Mesenteric fat pad (tissue), 1 donor: ENCODE measurements at places on chromosomes 2 and 18. TPM values are rescaled to one million over a fixed set of nuclear protein-coding genes. Genes with fewer than 3 reads are reported as not detected.

SCN2A gene
- 0.16 TPM for total RNA-seq

ZNF396 gene
- total RNA-seq, result 1.7 TPM

- no peak for DNase-seq
These were observed 655.5 kb upstream of the FANCL start for GRCh38 chr2:58896638-58897037.

DNA sequence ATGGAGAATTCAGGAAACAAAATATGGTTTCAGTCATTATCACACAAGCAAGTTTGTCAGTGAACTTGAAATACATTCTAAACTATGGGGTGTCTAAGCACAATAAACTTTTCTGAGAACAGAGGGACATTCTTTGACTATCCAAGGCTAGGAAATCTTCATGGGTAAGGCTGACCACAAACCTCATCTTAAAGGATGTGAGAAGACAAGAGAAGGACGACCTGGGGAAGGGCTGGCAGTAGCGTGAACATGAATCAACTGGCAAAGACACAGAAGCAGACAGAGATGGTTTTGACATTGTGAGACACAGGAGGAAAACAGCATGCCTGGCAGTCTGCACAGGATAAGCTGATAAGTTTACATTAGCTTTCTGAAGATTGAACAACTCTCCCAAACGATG is 752.4 kb upstream of the SLC8A1 start:
- no peak for DNase-seq

GRCh38 chr2:82233806-82234205 is 1929.3 kb upstream of the LRRTM1 start:
- no peak for DNase-seq

GRCh38 chr2:151350579-151351195 is 6.7 kb upstream of the TNFAIP6 start:
- DNase-seq, result no peak

- DNase-seq, result no peak
These were observed 182.7 kb upstream of the FBXO11 start for GRCh38 chr2:48088994-48089393.

DNA sequence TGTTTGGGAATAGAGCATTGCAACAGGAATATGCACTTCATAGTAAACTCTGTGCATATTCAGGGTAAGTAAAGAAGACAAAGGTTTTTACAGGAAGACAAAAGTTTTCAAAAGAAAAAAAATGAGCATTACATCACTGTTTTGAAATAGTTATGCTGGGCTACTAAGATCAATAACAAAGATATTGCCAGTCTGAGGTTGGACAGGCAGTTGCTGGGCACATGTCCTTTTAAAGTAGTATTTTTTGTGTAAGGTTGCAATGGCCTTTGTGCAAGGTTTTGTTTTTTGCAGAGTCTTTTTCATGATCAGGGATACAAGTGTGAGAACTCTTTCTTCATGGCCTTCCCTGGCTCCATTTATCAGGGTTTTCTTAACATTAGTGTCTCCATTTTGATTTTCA is 16.2 kb downstream of the IL1B start:
- DNase-seq, result no peak

DNA sequence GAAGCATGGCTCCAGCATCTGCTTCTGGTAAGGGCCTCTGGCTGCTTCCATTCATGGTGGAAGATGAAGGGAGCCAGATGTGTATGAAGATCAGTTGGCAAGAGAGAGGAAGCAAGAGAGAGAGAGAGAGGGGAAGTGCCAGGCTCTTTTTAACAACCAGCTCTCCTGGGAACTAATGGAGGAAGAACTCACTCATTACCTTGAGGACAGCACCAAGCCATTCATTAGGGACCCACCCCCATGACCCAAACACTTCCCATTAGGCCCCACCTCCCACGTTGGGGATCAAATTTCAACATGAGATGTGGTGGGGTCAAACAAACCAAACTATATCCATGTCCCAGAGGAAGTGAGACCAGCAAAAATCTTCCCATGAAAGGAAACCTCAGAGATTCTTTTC is 124.8 kb upstream of the SIX2 start:
- DNase-seq, result no peak

- no peak for DNase-seq
These were observed 30.0 kb upstream of the BARD1 start for GRCh38 chr2:214839464-214839863.

DNA sequence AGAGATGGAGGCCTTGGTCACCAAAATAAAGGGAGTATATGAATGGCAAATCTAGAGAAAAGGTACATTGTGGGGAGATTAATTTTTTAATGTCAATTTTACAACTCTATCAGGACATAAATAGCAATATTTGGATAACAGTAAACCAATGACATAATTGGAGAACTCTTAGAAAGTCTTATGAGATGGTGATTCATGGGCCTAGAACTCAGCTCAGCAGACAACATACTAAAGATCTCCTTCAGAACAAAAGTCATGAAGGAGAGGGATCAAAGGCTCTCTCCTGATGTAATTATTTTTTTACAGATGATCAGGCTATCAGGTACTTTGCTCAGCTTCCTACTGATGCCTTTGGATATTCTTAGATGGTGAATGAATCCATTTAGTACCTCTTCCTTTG is 90.0 kb downstream of the CRACDL start:
- no peak for DNase-seq

DNA sequence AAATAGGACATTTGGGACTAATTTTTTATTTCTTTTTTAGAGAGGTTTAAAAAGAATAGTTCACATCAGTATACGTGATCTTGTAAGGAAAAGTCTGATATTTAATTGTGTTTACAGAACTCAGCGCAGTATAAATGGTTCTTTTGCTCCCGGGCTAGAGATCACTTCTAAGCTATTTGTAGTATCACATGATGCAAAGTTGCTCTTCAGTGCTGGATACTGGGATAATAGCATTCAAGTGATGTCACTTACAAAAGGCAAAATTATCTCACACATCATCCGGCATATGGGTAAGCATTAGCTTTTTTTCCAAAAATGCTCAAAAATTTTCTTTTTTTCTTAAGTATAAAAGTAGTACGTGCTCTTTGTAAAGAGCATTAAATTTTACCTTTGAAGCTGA is 37.4 kb upstream of the CYP20A1 start:
- no peak for DNase-seq

- peak; percentile 55 for DNase-seq
These were observed 47.4 kb downstream of the ZBTB7C start for GRCh38 chr18:48361801-48362200.

GRCh38 chr2:211623096-211623495 is 915.5 kb downstream of the ERBB4 start:
- DNase-seq, result no peak

GRCh38 chr2:215082446-215082845 is 56.0 kb downstream of the ABCA12 start:
- no peak for DNase-seq

GRCh38 chr2:83587309-83587708 is 871.8 kb downstream of the SUCLG1 start:
- no peak for DNase-seq

GRCh38 chr2:28101123-28101522 is 210.6 kb downstream of the BABAM2 start:
- no peak for DNase-seq

C2orf66 gene
- total RNA-seq, result 0.26 TPM

- DNase-seq, result no peak
These were observed 45.9 kb upstream of the TLK1 start for GRCh38 chr2:171206422-171207115.

ITGA6 gene
- total RNA-seq, result 71.6 TPM

DNA sequence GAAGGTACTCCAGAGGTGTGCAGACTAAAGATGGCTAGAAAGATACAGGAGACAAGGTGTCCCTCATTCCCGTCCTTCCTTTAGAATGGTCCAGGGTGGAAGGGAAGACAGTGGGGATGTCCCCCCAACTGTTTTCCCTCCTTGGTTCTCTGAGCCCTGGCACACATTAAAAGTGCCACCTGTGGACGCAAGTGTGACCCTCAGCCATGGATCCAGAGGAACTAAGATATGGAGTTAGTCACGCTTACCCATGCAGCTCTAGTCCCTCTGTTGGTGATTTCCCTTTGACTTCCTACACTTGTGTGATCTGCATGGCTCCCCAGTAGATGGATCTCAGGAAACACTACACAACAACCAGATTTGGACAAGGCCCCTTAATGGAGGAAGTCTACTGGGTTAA is 113.1 kb upstream of the SRD5A2 start:
- DNase-seq, result no peak

ALPP gene
- not detected for total RNA-seq

DNA sequence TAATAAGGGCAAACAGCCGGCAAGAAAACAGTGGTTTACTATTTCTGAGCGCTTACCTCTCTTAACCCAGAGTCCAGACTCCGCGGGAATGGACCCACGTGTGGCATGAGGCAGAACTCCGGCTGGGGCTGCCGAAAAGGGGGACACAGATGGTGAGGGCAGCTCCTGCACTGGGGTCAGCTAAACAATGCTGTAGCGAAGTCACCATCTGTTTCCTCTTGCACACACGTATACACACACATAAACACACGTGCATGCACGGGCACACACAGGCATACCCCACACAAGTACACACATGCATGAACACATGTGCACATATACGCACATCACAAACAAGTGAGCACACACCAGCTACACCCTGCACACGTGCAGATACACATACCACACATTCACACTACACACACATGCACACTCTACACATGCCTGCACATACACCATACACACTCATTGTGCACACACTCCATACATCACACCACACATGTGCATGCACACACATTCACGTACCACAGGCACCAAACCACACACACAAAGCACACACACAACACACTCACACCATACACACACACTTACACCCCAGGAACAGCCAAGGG is 105.9 kb upstream of the ID2 start:
- DNase-seq, result peak; percentile 64

MAB21L4 gene
- not detected for total RNA-seq

ARHGAP15 gene
- 11.6 TPM for total RNA-seq

TMEM247 gene
- total RNA-seq, result not detected

DNA sequence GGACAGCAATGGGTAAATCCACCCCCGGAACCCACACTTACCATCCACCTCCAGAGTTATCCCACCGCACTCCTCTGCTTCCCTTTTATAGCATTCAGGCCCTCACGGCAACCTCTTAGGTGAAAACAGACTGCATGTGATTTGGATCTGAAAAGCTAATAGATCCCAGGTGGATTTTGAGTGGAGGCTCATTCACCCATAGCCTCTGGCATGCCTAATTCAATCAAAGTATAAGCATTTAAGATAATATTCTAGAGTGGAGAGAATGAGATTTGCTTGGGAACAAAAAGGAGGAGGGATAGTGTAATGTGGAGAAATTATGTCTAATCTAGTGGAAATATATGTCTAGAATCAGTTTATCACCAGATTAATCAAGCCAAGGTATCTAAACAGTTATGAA is 17.1 kb downstream of the SLC14A1 start:
- no peak for DNase-seq

LRP2 gene
- not detected for total RNA-seq

DNA sequence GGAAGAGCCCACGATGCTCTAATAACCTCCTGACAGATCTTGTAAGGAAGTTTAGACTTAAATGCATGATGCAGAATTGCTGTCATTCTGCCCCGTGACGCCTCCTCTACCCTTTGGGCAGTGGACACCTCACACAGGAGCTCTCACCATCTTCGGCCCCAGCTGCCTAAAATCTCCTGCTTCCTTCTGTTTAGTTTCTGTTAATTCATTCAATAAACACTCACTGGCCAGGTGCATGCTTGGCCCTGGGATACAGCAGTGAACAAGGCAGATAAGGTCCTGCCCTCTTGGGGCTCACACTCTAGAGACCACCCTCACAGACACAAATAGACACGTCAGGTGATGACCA is 81.1 kb downstream of the SEPTIN10 start:
- DNase-seq, result peak; percentile 16

C1QL2 gene
- total RNA-seq, result not detected

DNA sequence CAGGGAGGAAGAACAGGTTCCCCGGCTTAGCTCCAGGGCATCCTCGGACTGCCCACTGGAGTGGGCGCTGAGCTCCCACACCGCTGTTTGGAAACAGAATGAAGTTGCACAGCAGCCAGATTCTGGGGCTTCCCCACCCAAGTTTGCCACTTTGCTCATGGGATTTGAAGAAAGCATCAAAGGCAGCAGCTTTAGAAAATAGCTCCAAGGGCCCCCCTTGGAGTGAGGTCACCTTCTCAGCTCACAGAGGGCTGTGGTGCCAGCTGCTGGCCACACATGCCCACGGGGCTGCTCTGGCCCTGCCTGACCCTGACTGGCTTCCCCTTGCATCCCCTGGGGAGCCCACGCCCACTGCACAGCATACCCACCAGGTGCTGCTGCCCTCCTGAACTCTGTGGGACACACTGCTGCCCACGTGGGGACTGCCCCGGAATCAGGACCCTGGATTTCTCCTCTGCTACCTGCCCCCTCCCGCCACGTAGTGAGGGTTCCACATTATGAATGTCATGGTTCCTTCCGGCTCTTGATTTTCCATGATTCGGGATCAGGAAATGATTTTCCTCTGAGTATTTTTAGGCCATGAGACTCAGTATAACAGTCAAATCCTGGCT is 70.3 kb downstream of the TGOLN2 start:
- DNase-seq, result no peak

- no peak for DNase-seq
These were observed 348.1 kb downstream of the GALR1 start for GRCh38 chr18:77597726-77598125.

DNAH6 gene
- total RNA-seq, result 0.77 TPM

NCK2 gene
- total RNA-seq, result 39.7 TPM

- no peak for DNase-seq
These were observed 691.3 kb downstream of the LRP1B start for GRCh38 chr2:141439524-141439923.

GRCh38 chr2:132415915-132416722 is 486 bp upstream of the GPR39 start:
- DNase-seq, result peak; percentile 90

- DNase-seq, result no peak
These were observed 325.0 kb downstream of the ADCYAP1 start for GRCh38 chr18:1229634-1230033.

- DNase-seq, result no peak
These were observed 263.8 kb upstream of the ATP5MC3 start for GRCh38 chr2:175445281-175445680.

NYAP2 gene
- not detected for total RNA-seq

GRCh38 chr2:66794070-66794469 is 359.1 kb downstream of the MEIS1 start:
- no peak for DNase-seq

MBP gene
- 45.2 TPM for total RNA-seq

GRCh38 chr2:26054598-26055348 is 20.9 kb downstream of the RAB10 start:
- no peak for DNase-seq

DNA sequence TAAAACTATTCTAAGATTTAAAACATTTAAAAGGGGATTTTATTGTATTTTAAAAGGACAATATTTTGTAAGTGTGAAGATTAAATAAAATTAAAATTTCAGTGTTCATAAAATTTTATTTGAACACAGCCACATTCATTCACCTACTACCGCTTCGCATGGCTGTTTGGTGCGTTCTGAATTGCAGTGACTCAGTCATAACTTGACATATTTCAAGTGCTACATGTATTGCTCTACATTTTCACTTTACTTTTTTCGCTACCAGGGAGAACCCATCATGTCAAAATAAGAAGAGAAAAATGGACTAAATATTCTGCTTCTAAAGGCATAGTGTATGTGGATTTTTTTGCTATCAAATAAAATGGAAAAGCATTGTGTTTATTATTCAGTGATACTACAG is 8.7 kb downstream of the PTH2R start:
- no peak for DNase-seq

GRCh38 chr2:5394223-5394622 is 298.0 kb upstream of the SOX11 start:
- no peak for DNase-seq
